ENCODE measurements at places on chromosomes 16 and 17.

- no peak for DNase-seq
These were observed 102.8 kb upstream of the CCL1 start for GRCh38 chr17:34465789-34466188.

- DNase-seq = peak; percentile 14
These were observed 708 bp downstream of the DHX33 start for GRCh38 chr17:5468075-5468473.

- no peak for DNase-seq
These were observed 24.3 kb downstream of the G6PC3 start for GRCh38 chr17:44094701-44095387.

GRCh38 chr17:75764417-75764710 lies 628 bp downstream of the GALK1 start:
- no peak for DNase-seq

GRCh38 chr16:77888871-77889270 lies 100.5 kb downstream of the VAT1L start:
- no peak for DNase-seq
